ENCODE measurements at places on chromosomes 1 and 21. TPM values are rescaled to one million over a fixed set of nuclear protein-coding genes. Genes with fewer than 3 reads are reported as not detected.

Gene ETV3L
- not detected for total RNA-seq

Gene NLRP3
- 0.97 TPM for total RNA-seq

- no peak for DNase-seq
- peaks cover 29% of the 10 kb centered on the region for H3K36me3 ChIP-seq
- H3K27me3 ChIP-seq: no peaks in the 10 kb centered on the region
- H3K27ac ChIP-seq: no peak overlapping the region
- H3K4me1 ChIP-seq: peaks cover 19% of the 10 kb centered on the region
Measured at GRCh38 chr21:46320331-46320801, 3.3 kb downstream of the C21orf58 start.

GRCh38 chr1:230423951-230424350, 2.2 kb downstream of the PGBD5 start:
- peaks cover 5% of the 10 kb centered on the region for H3K4me1 ChIP-seq
- peaks cover 2% of the 10 kb centered on the region for H3K36me3 ChIP-seq
- DNase-seq: no peak
- no peak overlapping the region for H3K27ac ChIP-seq
- no peak overlapping the region for H3K4me3 ChIP-seq

- no peaks in the 10 kb centered on the region for H3K27me3 ChIP-seq
- peaks cover 63% of the 10 kb centered on the region for H3K4me1 ChIP-seq
- peak overlapping the region; percentile 85 for H3K4me3 ChIP-seq
- peak; percentile 81 for DNase-seq
- H3K27ac ChIP-seq: peak overlapping the region; percentile 89
Measured at GRCh38 chr21:29299046-29299915, 559 bp downstream of the BACH1 start.

DNA sequence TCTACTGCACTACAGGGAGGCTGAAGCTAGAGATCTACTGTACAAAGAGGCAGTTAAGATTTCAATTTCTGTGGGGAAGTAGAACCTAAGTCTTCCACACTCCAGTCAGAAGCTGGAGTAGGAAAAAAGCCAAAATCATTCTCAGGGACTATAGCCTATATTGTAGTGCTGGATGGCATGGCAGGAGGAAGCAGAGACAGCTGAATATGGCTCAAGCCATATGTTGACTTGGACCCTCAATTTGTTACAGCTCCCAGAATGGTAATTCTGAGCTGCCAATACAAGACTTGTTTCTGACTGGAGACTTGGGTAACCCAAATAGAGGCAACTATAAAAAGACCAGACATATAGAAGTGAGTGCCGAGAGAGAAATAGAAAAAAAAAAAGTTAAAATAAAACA, 200.6 kb downstream of the PTBP2 start:
- H3K27ac ChIP-seq: no peak overlapping the region
- no peak for DNase-seq
- H3K4me3 ChIP-seq: no peak overlapping the region
- no peaks in the 10 kb centered on the region for H3K36me3 ChIP-seq
- no peaks in the 10 kb centered on the region for H3K27me3 ChIP-seq
- H3K4me1 ChIP-seq: no peaks in the 10 kb centered on the region
